ENCODE measurements at places on chromosomes 5 and 9. TPM values are rescaled to one million over a fixed set of nuclear protein-coding genes. Genes with fewer than 3 reads are reported as not detected.

ANKRD31 gene
- total RNA-seq = 0.53 TPM

- peak; percentile 33 for DNase-seq
Observed at GRCh38 chr9:113636693-113637092, 173.2 kb downstream of the RGS3 start.

DNA sequence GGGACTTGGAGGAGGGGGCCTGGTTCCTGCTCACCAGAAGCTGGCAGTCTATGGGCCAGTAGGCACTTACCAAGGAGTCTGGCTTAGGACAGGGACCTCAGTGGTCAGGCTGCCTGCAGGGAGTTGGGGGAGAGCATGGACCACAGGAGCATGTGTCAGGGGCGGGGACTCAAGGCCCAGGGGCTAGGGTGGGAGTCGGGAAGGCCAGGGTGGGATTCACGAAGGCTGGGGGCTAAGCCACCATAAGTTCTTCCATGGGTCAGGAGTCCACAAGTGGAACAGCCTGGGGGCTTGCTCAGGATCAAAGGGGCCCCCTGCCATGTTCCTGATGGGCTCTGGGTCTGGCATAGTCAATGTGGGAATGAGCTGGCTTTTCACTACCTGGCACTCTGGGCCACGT is 11.5 kb upstream of the SLC25A48 start:
- DNase-seq = no peak

GRCh38 chr9:89497257-89497963 is 503 bp downstream of the SEMA4D start:
- DNase-seq = no peak

TBC1D13 gene
- total RNA-seq = 23.2 TPM

DNA sequence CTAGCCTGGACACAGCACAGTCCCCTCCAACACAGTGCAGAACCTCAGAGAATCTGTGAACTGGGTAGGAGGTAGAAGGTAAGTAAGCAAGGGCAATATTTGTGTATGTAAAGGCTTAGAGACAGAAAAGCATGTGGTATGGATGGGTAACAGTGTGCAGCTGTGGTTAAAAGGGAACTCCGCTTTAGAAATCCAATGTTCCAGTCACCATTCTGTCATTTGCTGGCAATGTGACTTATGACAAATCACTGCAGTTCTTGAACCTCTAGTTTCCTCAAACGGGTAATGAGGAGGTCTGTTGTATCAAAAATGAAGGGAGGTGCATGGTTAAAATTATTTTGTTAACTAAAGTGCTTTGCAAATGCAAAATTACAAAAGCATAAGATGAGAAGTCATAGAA is 125.5 kb upstream of the IFNE start:
- no peak for DNase-seq

- no peak for DNase-seq
Observed at GRCh38 chr5:153447534-153447933, 42.9 kb upstream of the GRIA1 start.

DNA sequence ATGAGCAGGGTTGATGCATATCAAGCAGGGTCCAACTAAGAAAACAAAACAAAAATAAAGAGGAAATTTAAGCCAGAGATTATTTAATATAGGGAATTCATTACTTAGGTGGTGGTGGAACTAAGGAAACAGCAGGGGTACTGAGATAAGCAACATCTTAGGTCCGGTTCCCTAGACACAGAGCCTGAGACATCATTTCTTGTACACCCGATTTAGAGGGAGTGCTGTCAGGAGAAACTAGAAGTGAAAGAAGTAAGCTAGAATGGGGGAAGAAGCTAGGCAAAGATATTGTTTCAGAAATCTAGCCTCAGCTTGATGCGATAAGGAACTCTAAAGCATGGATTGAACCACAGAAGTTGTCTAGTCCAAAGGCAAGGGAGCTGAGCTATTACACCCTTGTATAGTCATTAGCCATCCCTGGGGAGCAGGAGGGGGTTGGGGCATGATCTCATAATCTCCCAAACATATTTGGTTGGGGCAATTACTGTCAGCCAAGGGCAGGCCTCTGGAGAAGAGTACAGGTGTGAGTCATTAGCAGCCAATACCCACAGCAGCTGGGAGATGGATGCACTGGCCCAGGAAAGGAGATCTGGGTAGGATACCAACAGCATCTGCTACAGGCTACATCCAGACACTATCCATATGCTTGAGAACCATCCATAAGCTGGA is 194.5 kb downstream of the ARL15 start:
- no peak for DNase-seq

NME5 gene
- 3.7 TPM for total RNA-seq

- DNase-seq = peak; percentile 71
Observed at GRCh38 chr5:472076-472655, 29.2 kb downstream of the EXOC3 start.

- no peak for DNase-seq
Observed at GRCh38 chr5:60350794-60351193, 349.2 kb downstream of the DEPDC1B start.

DNA sequence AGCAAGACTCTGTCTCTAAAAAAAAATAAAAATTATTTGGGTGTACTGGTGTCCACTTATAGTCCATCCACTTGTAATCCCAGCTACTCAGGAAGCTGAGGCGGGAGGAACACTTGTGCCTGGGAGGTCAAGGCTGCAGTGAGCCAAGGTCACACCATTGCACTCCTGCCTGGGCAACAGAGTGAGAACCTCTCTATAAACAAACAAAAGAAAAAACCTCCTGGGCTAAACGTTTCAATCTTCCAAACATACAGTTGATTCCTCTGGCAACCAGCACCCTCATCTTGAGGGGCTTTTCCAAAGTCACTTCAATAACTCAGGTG is 13.9 kb upstream of the CDK5RAP2 start:
- DNase-seq = no peak

DNA sequence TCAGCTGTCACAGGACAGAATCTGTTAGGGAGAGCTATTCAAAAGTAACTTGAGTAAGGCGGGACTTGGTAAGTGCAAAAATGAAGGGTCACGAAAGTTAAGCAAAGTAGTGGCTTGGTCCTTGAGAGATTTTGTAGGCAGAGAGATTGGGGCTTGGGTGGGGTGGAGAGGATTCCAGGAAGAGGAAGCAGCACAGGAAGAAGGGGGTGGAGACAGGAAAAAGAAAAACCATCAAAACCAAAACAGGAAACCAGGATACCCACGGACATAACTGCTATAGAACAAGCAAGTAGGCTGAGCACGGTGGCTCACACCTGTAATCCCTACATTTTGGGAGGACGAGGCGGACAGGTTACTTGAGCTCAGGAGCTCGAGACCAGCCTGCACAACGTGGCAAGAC is 3.7 kb downstream of the ROPN1L start:
- no peak for DNase-seq

DNA sequence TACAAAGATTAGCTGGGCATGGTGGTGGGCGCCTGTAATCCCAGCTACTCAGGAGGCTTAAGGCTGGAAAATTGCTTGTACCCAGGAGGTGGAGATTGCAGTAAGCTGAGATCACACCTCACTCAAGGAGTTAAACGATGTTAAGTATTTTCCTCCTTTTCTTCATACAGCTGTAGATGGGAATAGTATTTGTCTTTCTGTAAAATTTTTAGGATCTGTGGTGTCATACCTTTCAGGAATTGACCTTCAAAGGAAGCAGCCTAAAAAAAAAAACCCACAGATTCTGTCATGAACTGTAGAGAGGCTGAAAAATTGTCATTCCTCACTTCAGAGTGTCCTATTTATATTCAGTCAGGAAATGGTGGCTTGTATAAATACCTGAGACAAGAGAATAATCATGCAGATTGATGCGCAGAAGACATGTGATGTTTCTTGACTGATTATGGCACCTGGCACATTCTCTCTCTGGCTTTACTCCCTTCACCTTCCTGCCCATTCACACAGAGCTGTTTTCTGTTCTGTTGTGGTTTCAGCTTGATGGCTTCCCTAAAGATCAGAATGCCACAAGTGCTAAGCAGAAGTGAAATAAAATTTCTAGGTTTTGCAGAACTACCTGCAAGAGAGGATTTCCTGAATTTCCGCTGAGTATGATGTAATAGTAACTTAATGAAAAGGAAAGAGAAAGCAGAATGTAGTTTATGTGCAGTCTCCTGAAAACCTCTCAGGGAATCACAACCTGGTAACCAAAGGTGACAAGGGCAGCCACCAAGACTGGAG is 3.8 kb downstream of the IFNA1 start:
- DNase-seq = no peak

SLC25A48 gene
- 59.3 TPM for total RNA-seq

GLRA1 gene
- not detected for total RNA-seq

Data from sciatic nerve (tissue), 2 donors.